T-helper 2 cell treated with Interferon-gamma antibody and Interleukin-4, amounts not matched to agents 5 μg/mL and 100 μg/mL, for 36 hours (primary cell): ENCODE measurements at places on chromosomes 12 and 14.

DNA sequence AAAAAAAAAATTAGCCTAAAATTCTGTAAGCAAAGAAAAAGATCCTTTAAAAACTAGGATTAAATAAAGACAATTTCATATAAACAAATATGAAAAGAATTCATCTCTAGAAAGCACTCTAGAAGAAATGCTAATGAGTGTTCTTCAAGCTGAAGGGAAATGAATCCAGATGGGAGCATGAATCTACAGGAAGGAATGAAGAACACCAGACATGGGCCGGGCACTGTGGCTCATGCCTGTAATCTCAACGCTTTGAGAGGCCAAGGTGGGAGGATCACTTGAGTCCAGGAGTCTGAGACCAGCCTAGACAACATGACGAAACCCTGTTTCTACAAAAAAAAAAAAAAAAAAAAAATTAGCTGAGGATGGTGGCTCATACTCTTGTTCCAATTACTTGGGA, 297.2 kb downstream of the FBXL14 start:
- no peak for DNase-seq

DNA sequence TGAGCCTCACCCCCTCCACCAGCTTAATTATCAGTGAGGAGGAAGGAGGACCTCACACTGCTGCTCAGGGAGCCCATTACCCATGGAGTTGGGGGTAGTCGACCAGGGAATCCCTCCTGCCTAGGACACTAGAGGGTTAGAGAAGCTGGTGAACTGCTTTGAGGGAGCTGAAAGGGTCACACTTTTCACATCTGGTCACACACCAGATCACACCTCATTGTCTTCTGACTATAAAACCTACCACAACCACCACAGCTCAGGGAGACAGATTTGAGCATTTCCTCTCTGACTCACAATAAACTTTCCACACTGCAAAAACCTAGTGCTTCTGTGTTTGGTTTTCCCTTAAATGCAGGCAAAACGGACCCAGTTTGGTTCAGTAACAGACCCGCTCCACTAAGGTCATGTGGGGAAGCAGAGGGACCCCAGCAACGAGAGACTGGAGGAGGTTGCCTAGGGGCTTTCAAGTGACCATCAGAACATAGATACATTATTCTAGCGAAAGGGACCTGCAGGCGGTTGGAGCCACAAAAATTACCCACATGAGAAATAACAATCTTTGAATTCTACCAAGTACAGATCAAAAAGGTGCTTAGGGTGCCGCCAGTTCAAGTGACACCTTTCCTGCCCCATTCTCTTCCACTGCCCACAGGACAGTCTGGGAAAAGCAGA, 151.4 kb upstream of the AVPR1A start:
- DNase-seq, result no peak

DNA sequence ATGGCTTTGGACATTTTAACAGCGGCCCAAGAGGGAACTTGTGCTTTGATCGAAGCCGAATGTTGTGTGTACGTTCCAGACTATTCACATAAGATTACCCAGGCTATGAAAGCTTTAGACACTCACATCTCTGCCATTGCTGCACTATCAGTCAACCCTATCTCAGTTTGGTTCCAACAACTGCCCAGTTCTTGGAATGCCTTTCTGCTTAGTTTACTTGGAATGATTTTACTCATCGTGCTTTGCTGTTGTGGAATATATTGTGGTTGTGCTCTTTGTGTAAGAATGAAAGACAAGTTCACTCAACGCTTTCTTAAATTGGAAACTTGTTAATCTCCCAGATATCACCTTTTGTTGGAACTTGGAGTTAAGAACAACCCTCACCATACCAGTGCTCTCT, 498.2 kb downstream of the GLT1D1 start:
- no peak for DNase-seq

DNA sequence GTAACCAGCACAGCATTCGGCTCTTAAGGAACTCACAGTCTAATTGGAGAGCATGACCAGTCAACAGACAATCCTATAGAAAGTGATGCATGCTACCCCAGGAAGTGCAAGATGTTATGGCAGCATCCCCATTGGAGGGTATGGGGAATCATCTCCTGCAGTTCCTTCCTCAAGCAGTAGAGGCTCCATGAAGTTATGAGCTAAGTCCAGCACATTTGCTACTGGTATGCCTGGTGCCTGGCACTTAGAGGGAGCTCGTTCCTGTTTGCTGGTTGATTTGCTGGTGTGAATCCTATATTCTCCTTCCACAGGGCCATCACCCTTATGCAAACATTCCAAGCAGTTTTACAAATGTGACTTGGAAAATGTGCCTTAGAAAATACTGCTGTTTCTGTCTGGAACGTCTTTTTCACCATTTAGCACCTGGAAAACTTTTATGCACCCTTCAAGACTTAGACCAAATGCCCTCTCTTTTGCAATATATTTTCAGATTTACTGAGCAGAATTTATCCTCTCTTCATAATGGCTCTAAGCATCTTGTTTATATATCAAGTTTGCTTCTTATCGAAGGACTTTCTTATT, 136.1 kb upstream of the WSCD2 start:
- DNase-seq, result no peak

DNA sequence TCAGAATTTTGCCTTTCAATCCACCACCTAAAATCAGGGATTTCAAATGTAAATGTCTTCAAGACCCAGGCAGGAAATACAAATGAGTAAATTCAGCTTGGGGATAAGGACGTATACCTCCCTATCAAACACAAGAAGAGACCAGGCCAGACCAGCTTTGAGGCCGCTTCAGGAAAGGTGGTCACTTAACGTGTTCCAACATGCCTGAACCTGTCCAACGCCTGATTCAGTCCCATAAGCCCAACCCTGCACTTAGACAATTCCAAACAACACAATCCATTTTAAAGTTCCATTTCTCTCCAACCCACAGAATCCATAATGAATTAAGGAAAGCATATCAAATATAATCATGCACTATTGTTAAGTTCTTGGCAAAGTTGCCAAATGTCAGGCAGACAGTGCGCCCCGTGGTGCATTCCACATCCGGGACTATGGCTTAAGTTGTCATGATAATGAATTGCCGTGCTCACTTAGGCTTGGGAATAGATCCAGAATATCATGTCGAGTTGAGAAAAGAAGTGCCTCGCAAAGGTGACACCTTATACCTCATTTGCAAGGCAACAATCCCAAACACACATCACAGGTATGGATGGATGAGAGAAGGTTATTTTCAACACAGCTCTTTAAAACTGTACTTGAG, 35.5 kb downstream of the CCDC60 start:
- no peak for DNase-seq

DNA sequence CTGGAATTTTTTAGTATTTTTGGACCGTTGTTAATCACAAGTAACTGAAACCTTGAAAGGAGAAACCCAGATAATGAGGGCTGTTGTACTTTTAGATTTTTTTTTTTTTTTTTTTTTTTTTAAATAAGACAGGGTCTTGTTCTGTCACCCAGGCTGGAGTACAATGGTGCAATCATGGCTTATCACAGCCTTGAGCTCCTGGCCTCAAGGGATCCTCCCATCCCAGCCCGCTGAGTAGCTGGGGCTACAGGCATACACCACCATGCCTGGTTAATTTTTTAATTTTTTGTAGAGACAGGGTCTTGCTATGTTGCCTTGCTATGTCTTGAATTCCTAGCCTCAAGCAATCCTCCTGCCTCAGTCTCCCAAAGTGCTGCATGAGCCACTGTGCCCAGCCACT, 211.6 kb downstream of the SYNE2 start:
- no peak for DNase-seq

DNA sequence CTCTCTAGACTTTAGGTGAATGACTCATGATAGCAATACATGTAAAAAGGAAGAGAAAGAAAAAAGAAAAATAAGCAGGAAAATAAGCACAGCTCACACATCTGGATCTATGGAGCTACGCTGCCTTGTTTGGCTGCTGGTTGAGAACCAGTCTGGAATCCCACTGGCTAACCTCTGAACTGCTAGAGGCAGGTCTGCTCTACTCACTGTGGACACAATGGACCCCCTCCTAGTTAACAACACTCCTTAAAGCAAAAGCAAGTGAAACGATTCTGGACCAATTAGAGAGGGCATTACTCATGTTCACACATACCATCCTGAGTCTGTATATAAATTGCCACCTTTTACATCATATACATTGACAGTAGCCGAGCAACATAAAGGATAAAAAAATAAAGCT, 383.2 kb upstream of the FLRT2 start:
- no peak for DNase-seq

GRCh38 chr12:123391546-123392343, 7.8 kb downstream of the KMT5A start:
- no peak for DNase-seq

DNA sequence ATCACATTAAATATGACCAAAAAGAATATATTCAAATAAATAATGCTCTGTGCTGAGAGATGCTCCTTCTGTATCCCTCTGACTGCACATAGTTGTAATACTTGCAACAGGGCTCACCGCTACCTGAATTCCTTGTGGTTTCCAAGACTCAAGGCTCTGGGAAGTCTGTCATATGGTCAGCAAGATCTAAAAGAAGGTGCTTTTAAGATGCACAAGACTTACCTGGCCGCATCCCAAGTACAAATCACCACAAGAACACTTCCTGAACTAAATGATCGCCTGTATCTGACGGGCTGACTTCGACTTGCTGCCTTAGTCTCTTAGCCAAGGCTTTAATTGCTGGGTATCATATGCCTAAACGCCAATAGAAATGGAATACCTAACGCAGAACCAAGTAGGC, 67.2 kb downstream of the HECTD4 start:
- no peak for DNase-seq

GRCh38 chr12:62006076-62006732, 254.0 kb upstream of the USP15 start:
- DNase-seq, result no peak

- no peak for DNase-seq
Observed at GRCh38 chr14:106166232-106166631, 639.8 kb downstream of the TMEM121 start.

DNA sequence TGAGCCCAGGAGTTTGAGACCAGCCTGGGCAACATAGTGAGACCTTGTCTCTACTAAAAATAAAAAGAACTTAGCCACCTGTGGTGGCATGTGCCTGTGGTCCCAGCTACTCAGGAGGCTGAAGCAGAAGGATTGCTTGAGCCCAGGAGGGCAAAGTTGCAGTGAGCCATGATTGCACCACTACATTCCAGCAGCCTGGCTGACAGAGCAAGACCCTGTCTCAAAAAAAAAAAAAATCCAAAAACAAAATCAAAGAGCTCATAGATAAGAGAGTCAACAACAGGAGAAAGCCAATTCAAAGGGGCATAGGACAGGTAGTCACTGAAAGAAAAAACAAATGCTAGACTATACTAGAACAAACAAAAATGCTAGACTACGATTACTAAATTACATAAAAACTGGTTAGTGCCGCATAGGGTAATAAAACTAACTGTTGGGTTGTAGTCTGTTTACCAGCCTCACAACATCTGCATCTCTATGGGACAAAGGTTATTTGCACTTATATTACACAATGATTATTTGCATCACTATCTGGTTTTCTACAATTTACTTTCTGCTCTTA, 16.6 kb upstream of the EEA1 start:
- DNase-seq, result no peak

DNA sequence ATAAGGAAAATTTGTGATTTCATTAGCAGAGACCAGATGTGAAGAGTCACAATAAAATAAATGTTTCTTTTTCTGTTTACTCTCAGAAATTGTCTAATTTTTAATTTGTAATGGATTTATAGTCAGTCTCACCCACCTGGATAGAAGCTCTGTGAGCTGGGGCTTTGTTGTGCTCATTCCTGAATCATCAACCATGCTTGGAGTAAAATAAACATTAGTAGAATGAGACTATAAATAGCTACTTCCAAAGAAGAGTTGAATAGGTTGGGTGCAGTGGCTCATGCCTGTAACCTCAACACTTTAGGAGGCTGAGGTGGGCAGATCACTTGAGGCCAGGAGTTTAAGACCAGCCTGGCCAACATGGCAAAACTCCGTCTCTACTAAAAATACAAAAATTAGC, 185.3 kb upstream of the FBXO33 start:
- DNase-seq, result no peak

- DNase-seq, result no peak
Observed at GRCh38 chr12:125075-125474, 58.5 kb downstream of the IQSEC3 start.

DNA sequence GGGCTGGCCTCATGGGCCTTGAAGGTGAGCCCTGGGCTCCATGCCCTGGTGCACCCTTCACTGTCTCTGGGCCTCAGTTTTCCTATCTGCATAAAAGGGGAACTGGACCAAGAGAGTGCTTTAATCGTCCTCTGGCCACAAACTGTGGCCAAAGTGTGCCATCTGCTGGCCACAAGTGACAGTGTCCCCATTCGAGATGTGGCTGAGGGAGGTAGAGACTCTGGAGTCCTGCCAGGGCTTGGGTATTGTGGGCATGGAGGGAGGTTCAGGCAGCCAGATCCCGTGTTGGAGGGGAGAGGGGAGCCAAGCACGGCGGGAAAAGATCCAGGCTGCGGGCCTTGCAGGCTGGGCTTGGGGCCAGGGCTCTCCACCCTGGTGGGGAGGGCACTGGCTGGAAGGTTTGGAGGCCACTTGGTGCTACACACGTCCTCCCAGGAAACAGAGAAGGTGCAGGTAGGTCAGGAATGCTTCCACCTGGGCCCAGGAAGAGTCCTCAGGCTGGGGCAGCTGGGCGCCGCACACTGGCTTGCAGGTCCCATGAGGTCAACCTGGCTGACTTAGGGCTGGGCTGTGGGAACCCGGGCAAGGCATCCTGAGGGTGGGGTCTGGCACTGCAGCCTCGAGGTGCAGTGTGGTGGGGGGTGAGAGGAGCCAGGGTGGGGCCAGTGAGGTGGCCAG, 7.3 kb upstream of the KIF26A start:
- DNase-seq, result no peak
